ENCODE measurements at places on chromosomes 7 and 10.
A peak's percentile ranks its signal among the peaks of the same experiment; 100 is the strongest.

- DNase-seq, result no peak
These were observed 64.6 kb upstream of the COL13A1 start for GRCh38 chr10:69736886-69737641.

DNA sequence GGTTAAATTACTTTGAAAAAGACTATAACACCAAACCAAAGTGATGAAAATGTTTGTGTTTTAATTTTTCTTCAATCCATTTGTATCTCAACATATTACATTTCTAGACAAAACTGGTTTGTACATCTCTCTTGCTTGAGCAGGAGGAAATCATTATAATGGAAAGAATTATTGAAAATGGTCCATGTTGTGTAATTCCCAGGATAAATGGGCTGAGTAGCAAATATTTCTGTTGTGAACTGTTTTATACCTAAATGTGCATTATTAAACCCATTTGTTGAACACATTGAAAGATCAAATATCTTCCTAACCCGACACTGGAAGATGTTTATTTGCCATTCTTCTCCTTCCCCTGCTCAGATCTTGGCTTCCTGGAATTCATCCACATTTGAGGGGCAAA lies 14.1 kb upstream of the CDK6 start:
- DNase-seq, result no peak

DNA sequence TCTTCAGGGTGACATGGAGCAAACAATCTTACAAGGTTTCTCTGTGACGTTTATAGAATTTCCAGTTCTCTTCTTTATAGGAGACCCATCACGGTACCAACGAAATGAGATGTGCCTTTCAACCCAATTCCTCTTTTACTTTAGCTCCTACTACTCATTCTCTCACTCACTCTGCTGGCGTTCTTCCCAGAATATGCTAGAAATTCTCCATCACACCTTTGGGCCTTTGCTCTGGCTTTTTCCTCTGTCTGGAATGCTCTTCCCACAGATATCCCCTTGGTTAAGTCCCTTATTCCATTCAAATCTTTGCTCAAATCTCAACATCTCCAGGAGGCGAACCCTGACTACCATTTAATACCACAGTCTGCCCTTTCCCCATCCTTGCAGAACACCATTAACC lies 39.0 kb downstream of the SEMA3C start:
- no peak for DNase-seq

GRCh38 chr10:50992972-50993766 lies 81.1 kb upstream of the PRKG1 start:
- no peak for DNase-seq

GRCh38 chr10:104321226-104321625 lies 17.0 kb downstream of the ITPRIP start:
- no peak for DNase-seq

- no peak for DNase-seq
These were observed 519.3 kb upstream of the MKI67 start for GRCh38 chr10:128645486-128645885.

- no peak for DNase-seq
These were observed 3.8 kb downstream of the VPS41 start for GRCh38 chr7:38905056-38905759.

DNA sequence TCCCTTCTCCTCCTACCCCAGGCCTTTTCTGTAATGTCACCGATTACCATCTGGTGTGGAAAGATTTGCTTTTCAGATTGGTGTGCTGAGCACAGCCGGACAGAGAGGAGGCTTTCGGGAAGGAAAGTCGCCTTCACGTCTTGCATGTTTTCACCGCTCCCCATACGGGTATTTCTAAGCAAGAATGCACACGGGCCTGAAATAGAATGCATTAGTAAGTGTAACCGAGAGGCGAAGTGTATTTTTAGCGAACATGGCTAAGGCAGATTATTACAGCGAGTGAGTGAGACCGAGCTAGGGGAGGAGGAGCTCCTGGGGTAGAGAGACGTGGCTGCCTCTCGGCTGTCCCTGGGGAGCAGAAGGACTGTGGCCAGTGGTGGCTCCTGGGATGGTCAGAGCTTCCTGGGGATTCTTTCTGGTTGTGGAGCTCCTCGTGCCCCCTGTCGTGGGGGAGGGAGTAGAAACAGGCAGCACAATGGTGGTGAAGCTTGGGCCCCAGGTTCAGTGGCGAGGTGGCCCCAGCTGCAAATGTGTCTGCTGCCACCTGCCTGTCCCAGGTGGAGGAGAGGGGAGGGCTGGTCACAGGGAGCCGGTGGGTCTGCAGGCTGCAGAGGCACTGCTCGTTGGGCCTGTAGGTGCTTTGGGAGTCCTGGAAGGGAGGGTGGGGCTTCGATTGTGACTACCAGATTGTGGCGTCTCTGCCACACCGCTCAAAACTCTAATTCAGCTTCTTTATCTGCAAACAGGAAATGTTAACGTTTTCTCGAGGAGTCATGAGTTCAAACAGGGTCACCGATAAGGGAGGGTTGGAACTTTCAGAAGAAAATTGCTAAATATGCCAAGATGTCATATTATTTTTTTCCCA lies 135.8 kb downstream of the CAMK1D start:
- DNase-seq, result peak; percentile 37

DNA sequence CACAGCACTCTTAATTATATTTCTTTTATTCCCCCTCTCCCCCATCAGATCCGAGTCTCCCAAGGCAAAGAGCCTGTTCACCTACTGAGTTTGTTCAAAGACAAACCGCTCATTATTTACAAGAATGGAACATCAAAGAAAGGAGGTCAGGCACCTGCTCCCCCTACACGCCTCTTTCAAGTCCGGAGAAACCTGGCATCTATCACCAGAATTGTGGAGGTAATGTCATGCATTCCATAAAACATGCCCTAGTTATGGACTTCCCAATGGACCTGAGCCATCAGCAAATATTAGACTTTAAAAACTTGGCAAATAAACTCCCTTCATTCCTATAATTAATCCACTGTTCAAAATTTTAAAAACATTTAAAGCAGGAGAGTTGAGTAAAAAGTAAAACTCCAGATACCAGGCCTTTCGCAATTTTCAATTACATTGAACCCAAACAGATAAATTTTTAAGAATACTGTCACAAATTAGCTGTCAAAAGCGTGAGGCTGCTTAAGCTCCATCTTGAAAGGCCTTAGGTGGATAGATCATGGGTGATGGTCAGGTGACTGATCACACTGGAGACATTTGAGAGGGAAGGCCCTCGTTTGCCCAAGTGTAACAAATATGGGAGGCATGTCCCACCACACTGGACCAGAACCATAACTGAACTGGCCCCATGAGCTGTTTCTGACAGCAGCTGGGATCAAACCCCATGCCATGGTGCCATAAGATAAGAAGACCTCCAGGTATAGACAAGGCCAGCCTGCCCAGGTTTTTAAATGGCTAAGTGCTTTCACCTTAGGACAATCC lies 46.9 kb upstream of the ARL4A start:
- DNase-seq, result no peak

DNA sequence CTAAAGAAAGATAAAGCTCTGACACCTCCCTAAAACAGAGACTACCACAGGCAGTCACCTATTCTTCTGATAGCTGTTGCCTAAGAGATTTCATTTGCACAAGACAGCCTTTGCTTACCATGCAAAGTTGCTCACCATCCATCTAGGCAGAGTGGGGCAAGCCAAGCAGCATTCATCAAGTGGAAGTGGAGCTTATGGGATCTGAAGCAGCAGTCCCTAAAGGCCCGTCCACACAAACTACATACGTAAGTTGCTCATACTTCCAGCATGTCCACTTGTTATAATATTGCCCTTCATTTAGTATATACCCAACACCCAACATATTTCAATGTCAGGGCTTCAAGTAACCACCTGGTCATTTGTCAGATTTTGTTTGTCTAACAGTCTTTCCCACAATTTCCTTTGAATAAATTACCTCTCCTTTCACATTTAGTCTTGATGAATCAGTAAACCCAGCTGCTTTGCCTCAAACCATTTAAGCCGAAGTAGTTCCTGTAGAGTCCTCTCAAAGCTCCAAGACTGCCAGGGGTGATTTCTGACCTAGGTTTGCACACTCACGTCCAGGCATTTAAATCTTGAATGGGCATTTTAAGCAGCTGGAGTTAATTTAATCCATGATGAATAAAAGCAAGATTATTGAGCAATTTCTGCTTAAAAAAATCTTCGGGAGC lies 67.9 kb downstream of the ATAD1 start:
- DNase-seq, result no peak

GRCh38 chr10:74113546-74113945 lies 37.1 kb downstream of the AP3M1 start:
- DNase-seq, result no peak

DNA sequence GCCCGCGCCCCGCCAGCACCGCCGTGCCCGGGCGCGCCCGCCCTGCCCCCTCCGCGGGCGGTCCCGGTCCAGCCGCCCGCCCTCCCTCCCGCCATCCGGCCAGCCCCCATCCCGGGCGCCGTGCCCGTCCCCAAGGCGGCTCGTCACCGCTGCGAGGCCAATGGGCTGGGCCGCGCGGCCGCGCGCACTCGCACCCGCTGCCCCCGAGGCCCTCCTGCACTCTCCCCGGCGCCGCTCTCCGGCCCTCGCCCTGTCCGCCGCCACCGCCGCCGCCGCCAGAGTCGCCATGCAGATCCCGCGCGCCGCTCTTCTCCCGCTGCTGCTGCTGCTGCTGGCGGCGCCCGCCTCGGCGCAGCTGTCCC lies at the start of gene HTRA1:
TSS of gene HTRA1 (plus strand) at position 187 of the 362 bp plus-strand sequence. CDS start at position 287, 100 bp downstream.
- DNase-seq, result peak; percentile 65

GRCh38 chr10:113420733-113421675 lies 131.8 kb upstream of the HABP2 start:
- no peak for DNase-seq

GRCh38 chr10:29112827-29113615 lies 175.8 kb upstream of the LYZL1 start:
- DNase-seq, result no peak

DNA sequence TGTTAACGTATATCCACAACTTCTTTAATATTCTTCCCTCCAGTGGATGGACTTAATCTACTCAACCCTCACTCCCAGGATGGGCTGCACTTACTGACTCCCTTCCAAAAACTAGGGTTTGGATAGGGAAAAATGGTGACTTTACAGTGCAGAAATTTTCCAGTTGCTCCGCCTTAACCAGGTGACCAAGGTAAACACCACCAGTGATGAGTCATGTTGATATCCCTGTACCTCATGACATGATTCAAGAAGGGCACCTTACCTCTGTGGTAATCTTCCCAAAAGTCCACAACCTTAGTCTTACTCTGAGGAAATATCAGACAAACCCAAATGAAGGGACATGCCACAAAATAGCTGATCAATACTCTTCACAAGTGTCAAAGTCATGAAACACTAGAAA lies 3.5 kb upstream of the GSTK1 start:
- DNase-seq, result no peak

- DNase-seq, result no peak
These were observed 70.4 kb upstream of the FZD8 start for GRCh38 chr10:35712486-35712885.

- no peak for DNase-seq
These were observed 87.4 kb downstream of the INPP5A start for GRCh38 chr10:132624847-132625471.

GRCh38 chr7:98594787-98595186 lies 22.3 kb upstream of the NPTX2 start:
- DNase-seq, result no peak

DNA sequence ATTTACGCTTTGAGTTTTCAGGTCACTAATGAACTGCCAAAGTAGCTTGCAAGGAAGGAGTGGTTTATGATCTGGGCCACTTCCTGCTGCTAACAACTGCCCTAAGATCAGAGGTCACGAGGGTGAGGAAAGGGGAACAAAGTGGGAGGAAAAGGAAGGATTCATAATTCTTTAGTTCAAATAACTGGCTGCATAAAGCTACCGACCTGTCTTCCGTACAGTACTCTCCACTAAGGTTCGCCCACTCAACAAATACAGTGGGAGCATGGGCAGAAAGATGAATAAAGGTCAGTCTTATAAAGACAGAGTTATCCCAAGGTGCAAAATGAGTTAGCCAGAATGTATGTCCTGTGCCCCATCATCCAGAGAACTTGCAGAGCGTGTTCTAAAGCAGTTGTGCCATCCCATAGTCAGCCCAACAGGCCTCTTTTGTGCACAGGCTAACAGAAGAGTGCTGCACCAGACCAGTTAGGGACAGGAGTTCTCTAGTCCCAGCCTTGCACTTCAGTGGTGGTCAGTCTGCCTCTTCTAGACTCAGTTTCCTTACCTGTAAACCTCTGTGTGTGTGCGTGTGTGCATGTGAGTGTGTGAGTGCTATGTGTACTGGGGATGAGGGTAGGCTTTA lies 65.9 kb downstream of the CREB3L2 start:
- no peak for DNase-seq

GRCh38 chr7:44194069-44194468 lies 4.8 kb upstream of the GCK start:
- DNase-seq, result no peak

DNA sequence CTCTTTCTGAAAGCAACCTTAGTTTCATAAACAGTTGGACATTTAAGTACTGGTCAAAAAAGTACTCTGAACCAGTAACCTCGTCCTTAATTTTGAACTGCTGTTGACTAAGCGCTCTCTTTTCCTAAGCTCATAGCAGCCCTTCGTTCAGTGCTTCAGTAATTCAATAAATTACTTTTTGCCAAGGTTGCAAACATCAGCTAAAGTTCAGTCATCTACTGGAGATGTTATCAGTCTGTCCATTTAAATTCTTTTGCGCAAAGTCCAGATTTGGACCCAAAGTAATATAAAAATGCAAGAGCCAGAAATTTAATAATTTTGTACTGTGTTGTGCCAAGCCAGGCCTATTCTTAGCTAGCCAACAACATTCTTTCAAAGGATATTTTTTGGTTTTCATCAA lies 8.4 kb downstream of the PTPRE start:
- no peak for DNase-seq

- no peak for DNase-seq
These were observed 33.1 kb downstream of the ADD3 start for GRCh38 chr10:110040767-110041478.

DNA sequence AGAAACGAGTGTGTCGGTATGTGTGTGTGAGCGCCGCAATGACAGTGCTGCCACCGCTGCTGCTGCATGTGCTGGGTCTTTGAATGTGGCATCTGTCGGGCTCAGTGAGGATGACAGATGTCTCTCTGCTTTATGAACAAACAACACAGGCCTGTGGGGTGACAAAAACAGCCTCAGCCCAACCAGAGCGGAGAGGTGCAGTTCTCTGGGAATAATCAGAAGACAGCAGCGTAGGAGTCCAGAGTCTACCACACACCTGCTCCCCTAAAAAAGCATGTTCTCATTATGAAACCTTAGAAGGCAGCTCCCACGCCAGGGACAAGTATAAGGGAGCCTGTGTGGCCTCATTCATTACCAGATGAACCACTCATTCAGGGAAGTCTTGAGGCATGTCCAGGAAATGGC lies 278.3 kb downstream of the KCNMA1 start:
- DNase-seq, result peak; percentile 34

DNA sequence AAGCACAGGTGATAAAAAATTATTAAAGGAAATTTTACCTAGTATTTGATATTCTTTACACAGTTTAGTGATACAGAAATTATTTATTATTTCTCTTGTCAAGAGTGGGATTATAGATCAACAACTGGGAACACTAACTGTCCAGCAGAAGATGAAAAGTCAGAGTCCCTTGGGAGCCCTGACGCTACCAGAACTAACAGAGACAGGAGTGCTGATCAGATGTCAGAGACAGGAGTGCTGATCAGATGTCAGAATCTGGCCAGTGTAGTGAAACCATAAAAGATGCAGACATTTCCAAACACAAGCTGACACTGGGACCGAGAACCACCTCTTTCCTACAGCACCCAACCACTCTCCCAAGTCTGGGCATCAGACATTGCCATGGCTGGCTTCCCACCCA lies 828.2 kb downstream of the TNS3 start:
- no peak for DNase-seq

Data from anterior cingulate cortex (tissue), 58 donors.